ENCODE measurements at places on chromosomes 1 and 21.

DNA sequence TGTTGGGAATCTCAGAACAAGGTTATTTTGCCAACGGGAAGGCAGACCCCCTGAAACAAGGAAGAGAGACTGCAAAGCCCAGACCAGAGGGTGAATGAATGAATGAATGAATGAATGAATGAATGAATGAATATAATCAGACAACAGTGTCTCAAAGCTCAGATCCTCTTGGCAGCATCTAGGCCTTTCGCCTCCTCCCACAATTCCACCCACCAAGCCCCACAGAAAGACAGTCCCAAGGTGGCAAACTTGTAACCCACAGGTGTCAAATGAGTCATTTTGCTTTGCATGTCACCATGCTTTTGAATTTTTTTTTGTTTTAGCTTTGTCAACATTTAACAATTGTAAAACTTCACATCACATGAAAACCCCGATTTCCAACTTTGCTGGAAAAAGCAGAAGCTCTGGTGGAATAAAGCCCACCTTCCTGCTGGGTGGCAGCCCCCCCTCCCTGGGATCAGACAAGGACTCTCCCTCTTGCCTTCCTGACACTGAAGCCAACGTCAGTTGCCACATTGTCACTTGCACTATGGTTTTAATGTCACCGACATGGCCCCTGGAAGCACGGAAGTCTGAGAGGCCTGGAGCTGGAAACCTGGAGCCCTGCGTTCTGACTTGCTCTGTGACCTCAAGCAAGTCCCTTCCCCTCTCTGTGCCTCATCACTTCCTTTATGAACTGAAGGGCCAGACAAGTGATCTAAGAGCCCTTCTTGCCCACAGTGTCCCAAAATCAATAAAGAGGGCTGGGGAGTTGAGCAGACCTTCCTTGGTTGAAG, 134.6 kb upstream of the RUNX3 start:
- no peak for DNase-seq

DNA sequence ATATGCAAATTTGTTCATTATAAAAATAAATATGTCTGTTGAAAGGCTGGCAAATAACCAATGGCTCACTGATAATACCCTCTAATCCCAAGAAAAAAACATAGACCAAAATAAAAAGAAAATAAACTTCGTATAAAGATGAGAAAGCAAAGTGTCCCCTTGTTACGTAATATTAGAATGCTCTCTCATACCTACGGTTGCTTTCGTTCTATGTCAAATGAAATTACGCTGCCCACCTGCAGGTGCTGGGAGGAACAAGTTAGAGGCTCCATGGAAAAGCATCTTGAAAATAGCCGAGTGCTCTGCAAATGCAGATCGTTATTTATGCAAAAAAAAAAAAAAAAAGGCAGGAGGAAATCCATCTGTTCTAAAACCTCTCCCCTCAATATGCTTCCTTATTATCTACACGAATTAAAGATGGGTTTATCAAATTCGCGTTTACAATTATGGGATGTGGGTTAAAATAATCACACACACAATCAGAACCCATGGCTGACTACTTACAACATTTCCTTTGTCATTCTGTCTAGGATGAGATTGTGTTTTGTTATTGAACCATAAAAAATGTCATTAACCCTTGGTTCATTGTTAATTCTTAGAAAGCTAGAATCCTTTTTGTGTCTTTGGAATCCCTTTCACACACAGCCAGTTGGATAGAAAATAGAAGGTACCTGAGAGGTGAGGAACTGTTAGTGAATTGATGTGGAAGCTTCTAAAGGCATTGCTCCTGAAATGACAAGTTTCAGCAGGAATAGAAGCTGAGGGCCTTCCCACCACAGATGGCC, 268.6 kb downstream of the SETD4 start:
- DNase-seq = no peak

- DNase-seq = no peak
These were observed 12.5 kb upstream of the FNBP1L start for GRCh38 chr1:93435443-93435842.

DNA sequence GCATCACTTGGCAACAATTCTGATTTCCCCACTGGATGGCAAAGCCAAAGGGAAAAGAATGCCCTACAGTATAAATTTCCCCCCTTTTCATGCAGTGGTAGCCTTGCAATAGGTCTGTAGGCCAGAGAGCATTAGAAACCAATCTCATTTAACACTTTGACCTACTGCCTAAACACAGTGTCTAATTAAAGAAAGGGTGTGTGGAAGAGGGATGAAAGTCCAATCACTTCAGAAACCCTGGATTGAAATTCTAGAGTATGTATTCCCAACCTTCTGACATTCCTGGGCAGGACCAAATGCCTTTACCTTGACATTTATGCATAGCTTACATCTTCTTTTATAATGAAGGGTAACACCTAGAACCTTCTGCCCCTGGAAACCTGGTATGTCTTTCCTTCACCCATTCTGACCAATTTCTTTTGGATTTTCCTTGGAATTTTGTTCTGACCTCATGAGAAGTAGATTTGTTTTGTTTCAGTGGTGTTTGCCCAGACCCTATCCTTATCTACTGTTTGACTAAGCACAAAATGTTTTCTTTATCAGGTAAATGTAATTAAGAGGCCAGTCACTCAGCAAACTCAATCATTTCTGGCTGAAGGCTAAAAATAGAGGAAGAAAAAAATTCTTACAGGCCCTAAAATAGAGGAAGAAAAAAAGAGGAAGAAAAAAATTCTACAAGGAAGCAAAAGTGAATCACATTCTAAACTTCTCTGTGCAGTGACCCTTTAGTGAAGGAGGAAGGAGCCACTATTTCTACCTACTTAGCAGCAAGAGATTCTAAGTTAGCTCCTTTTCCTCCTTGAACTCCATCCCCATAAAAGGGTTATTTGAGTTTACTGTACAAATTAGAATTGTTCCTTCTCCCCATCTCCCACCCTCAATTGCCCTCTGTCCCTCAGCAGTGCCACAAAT, 129.5 kb upstream of the DSCAM start:
- no peak for DNase-seq

DNA sequence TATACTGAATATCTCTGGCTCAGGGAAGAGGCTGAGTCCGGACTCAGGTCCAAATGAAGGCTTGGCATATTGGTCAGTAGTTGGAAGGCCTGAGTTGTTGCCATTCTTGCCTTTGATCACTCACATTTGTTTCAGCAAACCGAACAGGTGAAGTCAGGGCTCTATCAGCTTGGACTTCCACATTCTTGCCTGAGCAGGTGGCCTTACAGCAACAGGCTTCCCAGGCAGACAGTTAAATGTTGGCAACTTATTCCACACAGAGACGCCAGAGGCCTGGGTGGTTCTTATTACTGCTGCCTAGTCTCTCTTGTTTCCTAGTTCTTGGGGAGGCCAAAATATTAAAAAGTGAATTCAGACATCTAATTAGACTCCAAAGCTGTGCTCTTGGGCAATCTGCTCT, 36.6 kb downstream of the XCL2 start:
- DNase-seq = no peak
